GM12878 (cell line): ENCODE measurements at places on chromosomes 4 and X. TPM values are rescaled to one million over a fixed set of nuclear protein-coding genes. Genes with fewer than 3 reads are reported as not detected.

DNA sequence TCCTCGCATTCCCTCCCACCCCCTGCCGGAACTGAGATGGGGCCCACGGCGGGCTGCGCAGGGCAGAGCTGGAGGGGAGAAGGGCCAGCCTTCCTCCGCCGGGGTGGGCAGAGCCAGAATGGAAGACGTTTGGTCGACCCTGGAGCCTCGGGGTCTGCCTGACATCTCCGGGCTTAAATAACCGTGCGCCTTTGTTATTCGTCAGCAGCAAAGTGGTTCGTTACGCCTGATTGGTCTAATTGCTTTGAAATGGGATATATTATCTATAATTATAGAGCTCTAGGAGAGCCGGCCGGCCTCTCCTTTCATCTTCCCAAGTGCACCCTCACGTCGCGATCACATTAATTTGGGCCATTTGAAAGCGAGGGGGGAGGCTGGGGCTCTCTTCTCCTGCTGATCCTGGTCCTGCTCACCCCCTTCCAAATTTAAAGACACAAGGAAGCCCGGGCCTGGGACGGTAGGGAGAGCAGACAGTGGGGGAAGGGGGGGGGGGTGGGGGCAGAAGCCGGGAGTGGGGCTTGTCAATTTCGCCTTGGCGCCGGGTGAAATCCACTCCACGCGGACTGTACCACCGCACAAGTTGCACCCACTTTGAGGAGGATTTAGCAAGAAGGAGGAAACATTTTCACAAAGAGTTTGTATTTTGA is 4.7 kb upstream of the MSX1 start:
- DNase-seq, result no peak

Gene AKAP14
- total RNA-seq, result not detected in 2 replicates

- no peak for DNase-seq
Measured at GRCh38 chr4:107970063-107970798, 19.5 kb upstream of the HADH start.

- DNase-seq, result no peak
Measured at GRCh38 chr4:11507920-11508319, 79.2 kb upstream of the HS3ST1 start.

Gene SH3TC1
- total RNA-seq, result 39.6 and 47.0 TPM in 2 replicates

DNA sequence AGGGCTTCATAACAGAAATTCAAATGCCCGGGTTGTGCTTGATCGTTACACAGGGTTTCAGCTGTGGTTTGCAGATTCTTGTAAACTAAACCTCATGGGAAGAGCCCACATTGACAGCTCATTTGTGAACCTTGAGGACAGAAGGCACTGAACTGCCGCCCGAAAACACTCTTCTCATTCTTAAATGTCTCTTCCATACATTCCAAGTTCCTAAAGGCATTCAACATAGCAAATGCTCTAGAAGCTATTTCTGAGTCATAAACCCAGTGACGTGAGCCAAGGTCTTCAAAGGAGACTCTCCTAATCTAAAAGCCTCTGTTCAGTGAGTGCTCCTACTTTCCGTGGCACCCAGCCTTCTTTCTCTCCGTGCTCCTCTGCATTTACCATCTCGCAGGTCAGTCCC is 737.8 kb upstream of the FRG1 start:
- no peak for DNase-seq

Gene GASK1B
- 0.21 TPM in 2 replicates for total RNA-seq

- peak; percentile 82 for DNase-seq
Measured at GRCh38 chr4:112361181-112361791, 64.1 kb downstream of the ALPK1 start.
